ENCODE measurements at places on chromosomes 12 and 14. TPM values are rescaled to one million over a fixed set of nuclear protein-coding genes. Genes with fewer than 3 reads are reported as not detected.

ADCY6 gene
- total RNA-seq = 46.2 TPM

- DNase-seq = no peak
These were observed 451.3 kb downstream of the ZFP36L1 start for GRCh38 chr14:68341411-68342212.

GRCh38 chr12:124940143-124940392 is 25.6 kb upstream of the UBC start:
- no peak for DNase-seq

DNA sequence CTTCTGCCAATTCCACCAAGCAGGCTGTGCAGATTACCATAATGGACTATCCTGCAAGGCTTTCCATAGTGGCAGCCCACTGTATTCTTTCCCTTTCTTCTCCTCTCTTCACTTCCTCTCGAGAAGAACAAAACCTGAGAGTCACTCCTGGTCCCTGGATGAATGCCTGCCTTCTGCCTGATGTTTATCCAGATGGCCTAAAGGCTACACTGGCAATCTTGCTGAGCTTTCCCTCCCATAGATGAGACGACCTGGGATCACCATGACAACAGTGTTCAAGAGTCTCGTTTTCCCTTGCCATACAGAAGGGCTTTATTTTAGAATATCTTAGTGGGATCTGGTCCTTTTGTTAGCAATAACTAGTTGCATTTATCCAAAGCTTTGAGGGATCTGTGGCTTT is 142.3 kb downstream of the RTN1 start:
- DNase-seq = no peak

DNA sequence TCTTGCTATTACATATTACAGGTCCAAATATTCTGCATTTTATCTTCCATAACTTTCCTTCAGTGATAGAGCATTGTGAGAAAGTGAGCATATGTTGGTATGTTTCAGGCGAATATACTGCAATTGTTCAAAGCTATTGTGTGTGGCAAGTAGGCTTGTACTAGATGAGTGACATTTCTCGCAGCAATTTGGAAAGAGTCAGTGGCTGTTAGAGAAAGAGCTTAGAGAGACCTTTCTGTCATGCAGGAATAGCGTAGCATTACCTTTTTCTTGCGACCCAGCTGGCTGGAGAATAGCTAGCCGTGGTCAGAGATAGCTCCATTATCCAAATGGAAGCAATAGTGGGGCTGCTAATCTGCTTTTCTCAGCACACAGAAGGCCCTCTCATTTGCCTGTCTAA is 678.5 kb upstream of the FOXG1 start:
- no peak for DNase-seq

- peak; percentile 85 for DNase-seq
These were observed 1.5 kb downstream of the RILPL1 start for GRCh38 chr12:123532019-123532418.
